ENCODE measurements at places on chromosomes 1 and 21. TPM values are rescaled to one million over a fixed set of nuclear protein-coding genes. Genes with fewer than 3 reads are reported as not detected.

ACAP3 gene
- total RNA-seq = 30.6 TPM

CELF3 gene
- not detected for total RNA-seq

FLG gene
- under 0.01 TPM for total RNA-seq

LHX8 gene
- not detected for total RNA-seq

CLCA1 gene
- total RNA-seq = not detected

GART gene
- 106 TPM for total RNA-seq

GBP5 gene
- 0.09 TPM for total RNA-seq

TMEM79 gene
- 1.7 TPM for total RNA-seq

GCSAML gene
- not detected for total RNA-seq

FAM20B gene
- total RNA-seq = 45.2 TPM

HCN3 gene
- 0.84 TPM for total RNA-seq

SPATA6 gene
- total RNA-seq = 2.9 TPM

ANP32E gene
- 35.8 TPM for total RNA-seq

SMCP gene
- not detected for total RNA-seq

LCE2C gene
- total RNA-seq = not detected

CELSR2 gene
- total RNA-seq = 1.4 TPM

ITLN2 gene
- total RNA-seq = not detected

RNF2 gene
- 72.0 TPM for total RNA-seq

PODN gene
- total RNA-seq = not detected

TEKT2 gene
- total RNA-seq = 0.14 TPM

PCBP3 gene
- not detected for total RNA-seq

NEXN gene
- 3.1 TPM for total RNA-seq

CD247 gene
- total RNA-seq = 0.09 TPM

ESPN gene
- 0.68 TPM for total RNA-seq

PDE9A gene
- 3.5 TPM for total RNA-seq

ZNF496 gene
- total RNA-seq = 27.7 TPM

Measured in dermis blood vessel endothelial cell (primary cell).